ENCODE measurements at places on chromosomes 12 and 14.

DNA sequence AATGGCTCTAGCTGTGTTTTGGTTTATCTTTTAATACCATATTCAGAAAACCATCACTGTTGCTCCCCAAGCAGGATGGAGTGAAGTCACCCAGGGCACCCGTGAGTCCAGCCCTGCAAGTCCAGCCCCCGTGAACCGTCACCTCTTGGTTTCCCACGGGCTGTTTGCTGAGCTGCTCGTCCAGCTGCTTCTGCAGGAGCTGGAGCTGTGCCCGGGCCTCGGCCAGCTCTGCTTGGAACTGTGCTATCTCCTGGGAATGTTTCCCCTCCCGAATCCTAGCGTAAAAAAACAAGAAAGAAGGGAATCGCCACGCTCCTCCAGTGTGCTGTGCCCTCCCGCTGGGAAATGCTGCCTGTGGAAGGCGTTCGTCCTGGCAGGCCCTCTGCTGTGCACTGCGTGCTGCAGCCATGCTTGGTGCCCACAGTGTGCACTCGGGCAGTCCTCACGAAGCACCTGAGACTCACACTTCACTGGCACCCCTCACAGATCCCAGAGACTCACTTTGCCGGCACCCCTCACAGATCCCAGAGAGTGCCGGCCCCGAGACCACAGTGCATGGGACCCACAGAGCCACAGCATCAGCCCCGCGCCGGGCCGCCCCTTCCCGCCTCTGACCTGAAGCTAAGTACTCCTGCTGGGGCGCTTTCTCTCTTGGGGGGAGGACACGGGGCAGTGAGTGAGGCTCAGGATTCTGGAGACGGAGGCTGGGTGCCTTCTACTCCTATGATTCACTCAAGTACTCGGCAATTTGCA is 15.4 kb upstream of the ANKLE2 start:
- DNase-seq = no peak

DNA sequence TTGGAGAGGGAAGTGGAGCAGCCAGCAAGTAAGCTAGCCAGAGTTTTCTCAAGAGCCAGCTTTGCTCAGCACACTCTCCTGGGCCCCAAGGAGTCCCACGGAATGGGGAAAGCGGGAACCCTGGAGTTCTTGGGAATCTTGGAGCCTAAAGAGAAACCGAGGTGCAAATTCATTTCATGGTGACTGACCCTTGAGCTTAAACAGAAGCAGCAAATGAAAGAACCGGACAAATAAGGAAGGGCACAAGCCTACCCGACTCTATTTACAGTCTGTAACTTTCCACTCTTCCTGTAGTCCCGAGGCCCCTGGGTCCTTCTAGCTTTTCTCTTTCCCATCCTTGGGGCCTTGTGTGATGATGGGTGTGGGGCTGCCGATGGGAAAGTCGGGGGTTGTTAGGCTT is 18.1 kb upstream of the TIGAR start:
- DNase-seq = no peak

- no peak for DNase-seq
Observed at GRCh38 chr12:58346032-58346632, 404.8 kb downstream of the ATP23 start.

DNA sequence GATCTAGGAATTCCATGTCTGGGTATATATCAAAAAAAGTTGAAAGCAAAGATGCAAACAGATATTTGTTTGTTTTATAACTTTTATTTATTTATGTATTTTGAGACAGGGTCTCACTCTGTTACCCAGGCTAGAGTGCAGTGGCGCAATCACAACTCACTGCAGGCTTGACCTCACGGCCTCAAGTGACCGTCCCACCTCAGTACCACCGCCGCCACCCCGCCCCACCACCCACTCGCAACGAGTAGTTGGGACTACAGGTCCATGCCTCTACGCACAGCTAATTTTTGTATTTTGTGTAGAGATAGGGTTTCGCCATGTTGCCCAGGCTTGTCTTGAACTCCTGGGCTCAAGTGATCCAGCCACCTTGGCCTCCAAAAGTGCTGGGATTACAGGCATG is 66.5 kb upstream of the KTN1 start:
- no peak for DNase-seq

- no peak for DNase-seq
Observed at GRCh38 chr14:68409387-68409786, 383.5 kb downstream of the ZFP36L1 start.

DNA sequence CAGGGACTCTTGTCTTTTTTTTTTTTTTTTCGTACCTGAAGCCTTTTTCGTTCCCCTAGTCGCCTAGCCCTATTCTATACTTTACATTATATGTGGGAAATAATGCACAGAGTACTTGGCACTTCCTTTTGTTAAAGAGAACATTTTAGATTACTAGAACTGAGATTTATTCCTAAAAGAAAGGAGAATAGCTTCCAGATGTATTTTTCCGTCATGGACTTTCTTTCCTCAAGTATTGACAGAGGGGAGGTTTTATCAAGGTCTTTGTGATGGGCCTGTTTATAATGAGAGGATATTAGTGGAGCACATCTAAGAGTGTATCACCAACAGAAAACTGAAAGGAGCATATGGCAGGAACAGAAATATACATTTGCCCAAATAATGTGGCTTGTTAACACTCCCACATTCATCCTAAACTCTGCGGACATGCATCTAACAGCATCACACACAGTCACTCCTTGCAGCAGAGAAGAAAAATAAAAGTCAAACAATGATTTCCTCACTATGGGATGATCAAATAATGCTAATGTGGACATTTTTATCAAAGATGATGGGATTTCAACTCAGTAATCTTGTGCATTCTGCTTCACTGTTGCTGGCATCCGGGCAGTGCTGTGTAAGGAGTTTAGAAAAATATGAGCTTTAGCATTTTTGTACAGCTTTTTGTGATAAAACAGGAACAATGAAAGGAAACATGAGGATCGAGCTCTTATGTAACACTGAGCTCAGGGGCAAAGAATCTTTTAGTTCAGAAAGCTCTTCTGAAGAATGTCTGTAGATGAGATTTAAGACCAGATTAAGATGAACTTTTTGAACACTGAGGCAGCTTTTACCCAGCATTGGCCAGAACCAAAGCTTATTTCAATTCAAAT is 183.1 kb downstream of the EGLN3 start:
- DNase-seq = no peak

DNA sequence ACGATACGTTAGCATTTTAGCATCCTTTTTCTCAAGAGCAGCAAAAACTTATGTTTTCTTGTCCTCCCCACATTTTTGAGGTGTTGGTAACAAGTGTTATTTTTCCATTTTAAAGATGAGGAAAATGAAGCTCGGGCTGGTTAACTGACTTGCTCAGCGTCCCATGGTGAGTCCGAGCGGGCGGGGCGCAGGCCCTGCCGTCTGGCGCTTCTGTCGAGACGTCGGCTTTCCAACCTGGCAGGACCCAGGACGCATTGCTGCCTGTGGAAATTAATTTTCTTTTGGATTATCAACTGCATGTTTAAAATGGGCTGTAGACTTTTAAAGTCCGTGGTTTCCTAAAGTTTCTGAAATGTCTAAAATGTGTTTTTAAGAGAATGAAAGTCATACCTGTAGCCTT is 30.4 kb downstream of the XRCC3 start:
- DNase-seq = no peak

- DNase-seq = no peak
Observed at GRCh38 chr12:81670759-81671158, 88.4 kb downstream of the PPFIA2 start.

DNA sequence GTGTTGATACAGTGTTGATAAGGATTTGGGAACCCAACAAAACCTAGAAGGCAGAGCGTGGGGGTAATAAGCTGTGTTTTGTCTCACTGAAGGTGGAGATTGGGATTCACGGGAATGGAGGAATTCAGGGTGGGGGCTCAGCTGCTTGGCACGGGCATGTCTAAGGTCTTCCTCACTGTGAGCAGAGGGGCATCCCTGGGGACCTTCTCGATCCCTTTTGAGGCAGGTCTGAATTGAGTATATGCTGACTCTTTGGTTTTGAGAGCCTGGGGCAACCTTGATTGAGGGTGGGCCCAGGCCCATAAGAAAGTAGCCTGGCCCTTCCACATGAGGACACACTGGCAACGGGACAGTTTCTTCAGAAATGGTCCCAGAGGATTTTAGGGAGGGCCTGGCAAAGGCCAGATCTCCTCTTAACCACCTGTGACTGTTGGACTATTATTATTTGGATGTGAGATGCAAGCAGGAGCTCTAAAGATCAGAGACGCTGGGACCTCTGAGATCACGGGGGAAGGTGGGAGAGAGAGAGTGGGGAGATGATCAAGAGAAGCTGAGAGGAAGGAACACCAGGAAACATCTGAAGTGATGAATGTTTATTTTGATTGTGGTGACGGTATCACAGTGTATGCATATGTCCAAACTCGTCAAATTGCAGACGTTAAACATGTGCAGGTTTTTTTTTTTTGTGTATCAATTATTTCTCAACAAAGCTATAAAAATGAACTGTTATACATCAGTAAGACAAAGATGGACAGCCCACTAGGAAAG is 48.4 kb downstream of the SMIM41 start:
- no peak for DNase-seq

DNA sequence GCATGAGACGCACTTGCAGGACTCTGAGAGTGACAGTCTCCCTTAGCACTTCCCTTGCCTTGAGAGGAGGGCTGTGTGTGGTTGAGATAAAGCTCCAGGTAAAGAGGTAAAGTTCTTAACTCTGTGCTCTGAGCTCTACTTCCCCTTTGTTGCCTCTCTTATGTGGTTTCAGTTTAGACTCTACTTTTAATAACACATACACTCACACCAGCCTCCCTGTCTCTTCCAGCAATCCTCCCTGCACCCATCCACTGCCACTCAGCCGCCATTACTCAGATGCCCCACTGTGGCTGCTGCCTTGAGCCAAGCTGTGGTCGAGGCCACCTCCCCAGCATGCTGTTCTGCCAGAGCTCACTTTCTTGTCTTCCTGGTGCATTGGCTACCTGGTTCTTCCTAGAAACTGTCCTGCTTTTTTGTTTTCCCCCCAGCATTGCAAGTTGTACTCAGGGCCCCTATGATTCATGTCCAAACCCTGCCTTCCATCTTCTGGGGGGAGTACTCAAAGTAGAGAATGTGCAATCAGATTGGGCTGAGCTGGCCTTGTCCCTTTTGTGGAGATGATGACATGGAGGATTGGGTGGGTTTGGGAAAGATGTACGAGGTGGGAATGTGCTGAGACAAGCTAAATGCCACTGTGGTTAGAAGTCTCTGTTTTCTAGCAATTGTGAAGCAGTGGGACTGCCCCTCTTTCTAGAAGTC is 115.5 kb upstream of the PARP11 start:
- DNase-seq = no peak

GRCh38 chr12:53594897-53595615 is 31.1 kb downstream of the ATF7 start:
- DNase-seq = no peak

DNA sequence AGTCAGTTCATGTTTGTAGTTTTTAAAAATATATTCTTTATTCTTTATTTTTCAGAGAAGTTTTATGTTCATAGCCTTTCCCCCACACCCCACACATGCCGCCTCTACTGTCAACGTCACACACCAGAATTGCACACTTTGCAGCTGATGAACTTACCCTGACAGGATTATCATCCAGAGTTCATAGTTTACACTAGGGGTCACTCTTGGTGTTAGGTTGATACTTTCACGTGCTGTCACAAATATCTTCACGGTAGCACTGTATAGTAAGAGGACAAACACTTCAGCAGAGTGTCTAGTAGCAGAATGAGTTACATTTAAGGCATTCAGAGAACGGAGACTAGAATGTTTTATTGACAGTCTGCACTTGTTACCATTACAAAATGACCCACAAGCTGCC is 5.1 kb downstream of the DPPA3 start:
- DNase-seq = no peak

DNA sequence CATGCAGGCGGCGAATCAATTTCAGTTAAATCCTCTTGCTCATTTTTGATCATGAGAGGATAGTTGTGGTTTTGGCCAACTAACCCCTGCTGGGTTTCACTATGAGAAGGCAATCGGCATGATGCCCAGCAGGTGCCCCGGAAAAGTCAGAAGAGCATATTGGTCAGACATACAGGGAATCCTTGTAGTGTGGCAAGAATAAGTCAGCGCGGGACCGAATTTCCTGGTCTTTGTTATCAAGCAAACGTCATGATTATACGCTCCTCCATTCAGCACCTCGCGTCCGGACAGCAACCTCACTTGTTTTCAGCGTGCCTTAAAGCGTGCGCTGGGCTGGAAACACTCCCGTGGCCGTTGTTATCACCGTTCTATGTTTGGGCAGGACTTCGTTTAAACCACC is 1.8 kb downstream of the TBC1D30 start:
- DNase-seq = no peak

GRCh38 chr14:77980475-77981321 is 180.8 kb downstream of the ADCK1 start:
- no peak for DNase-seq

GRCh38 chr12:94740601-94741362 is 90.4 kb upstream of the TMCC3 start:
- no peak for DNase-seq

DNA sequence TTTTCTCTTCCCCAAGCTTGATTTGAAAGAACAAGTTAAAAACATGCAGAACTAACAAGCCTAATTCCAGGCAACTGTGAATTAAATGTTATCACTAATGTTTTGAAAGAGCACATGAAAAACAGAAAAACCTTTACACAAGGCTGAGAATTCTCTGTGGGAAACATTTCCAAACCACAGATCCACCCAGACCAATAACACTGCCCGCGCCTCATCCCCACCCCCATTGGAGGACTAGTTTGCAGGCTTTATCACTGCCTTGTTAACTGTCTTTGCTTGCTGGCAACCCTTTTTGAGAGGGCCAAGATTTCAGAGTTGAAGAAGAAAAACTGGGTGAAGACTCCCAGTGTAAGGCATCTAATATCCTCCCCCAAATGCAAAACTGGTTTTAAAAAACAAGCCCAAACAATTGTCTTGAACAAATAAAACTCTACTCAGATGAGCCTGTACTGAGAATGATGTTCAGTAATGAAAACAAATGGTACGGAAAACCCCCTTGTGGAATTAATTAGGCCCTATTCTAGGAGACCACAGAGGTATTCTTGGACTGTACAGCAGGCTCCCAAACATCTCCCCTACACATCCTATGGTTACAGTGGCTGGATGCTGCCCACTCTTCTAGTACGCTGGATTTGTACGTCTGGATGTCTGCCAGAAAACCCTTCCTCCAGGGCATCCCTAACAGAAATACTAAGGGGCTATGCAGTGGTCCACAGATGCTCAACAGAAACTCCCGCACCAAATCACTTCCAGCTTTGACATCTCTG is 5.8 kb downstream of the MAX start:
- no peak for DNase-seq

DNA sequence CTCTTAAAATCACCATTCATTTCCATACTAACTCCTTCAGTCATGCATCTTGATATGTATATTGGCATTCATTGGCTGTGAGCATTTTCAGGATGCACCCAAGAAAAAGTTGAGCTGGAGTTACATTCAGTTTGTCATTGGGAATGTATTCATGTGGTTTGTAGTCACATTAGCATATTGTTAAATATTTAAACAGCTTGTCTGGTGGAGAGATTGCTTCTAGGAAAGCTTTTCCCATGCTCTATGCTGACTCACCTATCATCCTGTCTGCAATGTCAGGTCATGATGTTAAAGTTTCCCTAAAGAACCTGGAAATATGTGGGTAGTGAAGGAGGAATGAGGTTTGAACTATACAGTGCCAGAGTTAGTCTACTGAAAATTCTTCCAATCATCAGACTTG is 583.6 kb downstream of the GALC start:
- DNase-seq = no peak

Data from activated CD4-positive, alpha-beta T cell treated with anti-CD3 and anti-CD28 coated beads for 1 hour (primary cell).